Fibroblast of mammary gland (primary cell): ENCODE measurements at places on chromosomes 1 and 21.
A peak's percentile ranks its signal among the peaks of the same experiment; 100 is the strongest.

GRCh38 chr1:182459949-182460348 lies 10.0 kb downstream of the RGSL1 start:
- DNase-seq: no peak

DNA sequence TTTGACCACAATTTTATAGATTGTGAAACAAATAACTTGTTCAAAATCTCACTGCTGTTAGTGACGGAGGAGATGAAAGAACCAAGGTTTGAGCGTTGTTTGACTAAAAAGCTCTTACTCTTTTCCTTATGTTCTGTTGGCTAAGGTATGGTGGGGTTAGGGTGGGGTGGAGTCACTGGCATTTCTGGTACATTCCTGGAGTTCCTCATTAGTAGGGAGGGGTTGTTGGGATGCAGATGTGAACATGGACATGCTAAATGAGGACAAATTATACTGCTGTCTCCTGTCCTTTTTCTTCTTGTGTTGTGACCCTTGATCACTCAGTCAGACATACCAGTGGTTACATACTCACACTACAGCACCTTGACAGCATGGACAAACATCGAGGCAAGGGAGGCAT lies 26.2 kb upstream of the CD1D start:
- DNase-seq: no peak

- no peak for DNase-seq
Measured at GRCh38 chr1:39328586-39329121, 124.2 kb downstream of the MACF1 start.

GRCh38 chr1:241140670-241141069 lies 216.3 kb downstream of the RGS7 start:
- DNase-seq: no peak

GRCh38 chr1:179953974-179954492 lies 577 bp upstream of the CEP350 start:
- DNase-seq: peak; percentile 61
